ENCODE measurements at places on chromosomes 2 and 18.

GRCh38 chr2:118580651-118581050 lies 266.8 kb downstream of the EN1 start:
- no peak for DNase-seq

DNA sequence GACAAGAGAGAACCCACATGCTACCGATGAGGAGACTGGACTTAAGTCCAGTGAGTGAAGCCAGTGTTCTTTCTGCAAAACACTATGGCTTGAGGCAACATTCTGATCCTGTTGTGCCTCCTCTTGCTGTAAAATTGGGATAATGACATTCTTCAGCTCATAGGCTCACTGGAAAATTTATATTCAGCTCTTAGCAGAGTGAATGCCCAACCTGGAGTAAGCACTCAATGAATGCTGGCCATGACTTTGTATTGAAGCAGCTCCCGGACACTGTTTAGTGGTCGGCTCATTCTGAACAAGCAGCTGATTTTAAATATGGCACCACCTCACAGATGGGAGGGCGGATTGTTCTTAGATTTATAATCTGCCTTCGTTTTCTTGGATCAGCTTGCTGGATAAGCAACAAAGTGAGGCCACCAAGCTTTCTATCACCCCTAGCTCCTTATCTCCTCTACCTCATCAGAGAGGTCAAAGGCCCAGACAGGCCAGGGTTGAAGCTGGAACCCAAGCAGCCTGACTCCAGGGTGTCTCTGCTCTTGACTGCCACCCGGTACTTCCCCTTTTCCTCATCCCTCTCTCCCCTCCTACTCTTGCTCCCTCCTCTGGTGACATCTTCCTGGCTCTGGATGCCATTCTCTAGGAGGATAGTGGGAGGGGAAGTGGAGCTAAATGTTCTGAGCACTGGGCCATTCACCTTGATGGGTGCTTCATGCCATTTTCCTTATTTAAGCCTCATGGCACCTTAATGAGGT lies 11.5 kb downstream of the SLC9A4 start:
- DNase-seq = no peak

GRCh38 chr2:31239593-31240177 lies 5.7 kb downstream of the EHD3 start:
- no peak for DNase-seq

GRCh38 chr18:76621782-76622495 lies 126.9 kb upstream of the ZNF516 start:
- no peak for DNase-seq

GRCh38 chr18:498931-499775 lies 1.3 kb downstream of the COLEC12 start:
- no peak for DNase-seq

DNA sequence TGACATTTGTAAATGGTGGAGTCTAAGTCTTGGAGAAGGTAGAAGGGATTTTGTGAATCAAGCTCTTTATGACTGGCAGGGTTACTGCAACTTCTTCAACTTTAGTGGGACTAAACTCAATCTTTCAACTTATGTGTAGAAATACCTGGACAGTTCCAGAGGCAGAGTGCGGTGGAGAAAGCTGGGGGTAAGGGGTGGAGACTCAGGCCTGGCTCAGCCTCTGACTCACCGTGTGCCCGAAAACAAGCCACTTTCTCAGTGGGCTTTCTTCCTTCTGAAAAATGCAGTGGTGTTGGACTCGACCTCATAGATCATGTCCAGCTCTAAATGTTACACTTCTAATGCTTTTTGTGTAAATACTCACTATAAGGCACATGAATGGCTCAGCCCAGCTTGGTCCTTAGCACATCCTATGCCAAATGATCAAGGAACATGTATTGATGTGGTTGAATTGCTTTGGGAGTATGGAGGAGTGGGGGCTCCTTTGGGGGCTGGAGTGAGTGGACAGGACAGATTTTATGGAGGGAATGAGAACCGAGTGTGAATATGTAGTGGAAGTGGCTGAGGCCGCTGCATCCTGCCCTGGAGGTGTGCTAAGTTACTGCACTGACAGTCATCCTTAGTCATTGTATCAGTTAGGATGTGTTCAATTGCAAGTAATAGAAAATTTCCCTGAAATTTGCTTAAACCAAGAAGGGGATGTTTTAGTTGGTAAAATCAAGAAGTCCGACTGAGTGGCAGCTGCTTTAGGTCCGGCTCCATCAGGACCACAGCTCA lies 32.2 kb upstream of the IGFBP5 start:
- DNase-seq = no peak

DNA sequence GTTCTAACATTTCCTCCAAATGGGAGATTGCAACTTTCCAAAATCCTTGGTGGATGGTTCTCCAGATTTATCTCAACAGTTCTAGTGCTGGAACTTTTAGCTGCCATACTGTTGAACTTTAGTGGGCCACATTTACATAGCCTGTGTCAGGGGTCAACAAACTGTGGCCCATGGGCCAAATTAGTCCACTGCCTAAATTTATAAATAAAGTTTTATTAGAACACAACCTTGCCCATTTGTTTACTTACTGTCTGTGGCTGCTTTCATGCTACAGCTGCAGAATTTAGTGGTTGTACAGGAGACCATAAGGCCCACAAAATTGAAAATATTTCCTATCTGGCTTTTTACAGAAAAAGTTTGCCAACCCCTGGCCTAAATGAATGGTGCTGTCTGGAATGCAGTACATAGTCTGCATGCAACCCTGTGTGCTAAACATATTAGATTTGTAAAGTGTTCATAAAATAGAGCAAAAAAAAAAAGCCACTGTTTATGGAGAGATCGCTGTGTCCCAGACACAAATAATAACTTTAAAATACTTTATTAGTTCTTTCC lies 30.3 kb downstream of the MGAT5 start:
- DNase-seq = no peak

GRCh38 chr2:141105763-141106162 lies 1025.1 kb downstream of the LRP1B start:
- DNase-seq = no peak

Data from omental fat pad (tissue), 4 donors.